Left ventricle myocardium superior (tissue), 1 donor: ENCODE measurements at places on chromosomes 2 and 18. TPM values are rescaled to one million over a fixed set of nuclear protein-coding genes. Genes with fewer than 3 reads are reported as not detected.

The XDH gene
- total RNA-seq: not detected

The CRYBA2 gene
- not detected for total RNA-seq

The ALPG gene
- total RNA-seq: not detected

The CXCR1 gene
- total RNA-seq: 0.69 TPM

The ATP6V1C2 gene
- total RNA-seq: 2.7 TPM

The MC2R gene
- not detected for total RNA-seq

The REEP1 gene
- 21.3 TPM for total RNA-seq

The POTEJ gene
- total RNA-seq: not detected

The HOXD12 gene
- total RNA-seq: not detected

The PIEZO2 gene
- 1.1 TPM for total RNA-seq

The SPATS2L gene
- total RNA-seq: 98.0 TPM

The TOGARAM2 gene
- 43.9 TPM for total RNA-seq

The GLI2 gene
- 2.1 TPM for total RNA-seq

The SH3RF3 gene
- total RNA-seq: 7.4 TPM

The LIMS2 gene
- 274 TPM for total RNA-seq

The RAB6C gene
- 0.25 TPM for total RNA-seq

The CDK5R2 gene
- total RNA-seq: not detected

The ANKRD30B gene
- total RNA-seq: not detected

The SCYGR4 gene
- total RNA-seq: not detected

The SERPINB13 gene
- total RNA-seq: not detected

The WNT6 gene
- 2.4 TPM for total RNA-seq

The HOXD13 gene
- total RNA-seq: not detected

The HOXD3 gene
- total RNA-seq: 0.27 TPM
